ENCODE measurements at places on chromosomes 16 and 17.

DNA sequence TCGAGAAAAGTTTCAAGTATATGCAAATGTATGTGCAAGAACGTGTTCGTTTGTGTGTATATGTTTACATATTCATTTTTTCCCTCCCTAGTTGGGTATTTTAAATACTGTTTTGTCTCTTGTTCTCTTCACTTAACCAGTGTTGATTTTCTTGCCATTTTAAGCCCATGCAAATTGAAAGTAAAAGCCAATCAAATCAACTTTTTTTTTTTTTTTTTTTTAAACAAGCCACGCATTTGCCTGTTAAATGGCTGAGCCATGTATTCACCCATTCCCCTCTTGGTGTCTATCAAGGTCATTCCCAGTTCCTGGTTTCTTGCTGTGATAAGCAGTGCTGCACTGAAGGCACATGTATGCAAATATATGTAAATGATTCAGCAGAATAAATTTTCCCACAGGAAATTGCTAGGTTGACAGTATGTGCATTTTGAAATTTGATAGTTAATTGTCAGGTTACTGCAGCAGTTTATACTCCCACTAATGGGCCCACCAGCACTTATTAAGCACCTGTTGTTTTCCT, 12.2 kb downstream of the ABCC1 start:
- DNase-seq = no peak

GRCh38 chr16:71348262-71349085, 10.0 kb upstream of the CALB2 start:
- DNase-seq = no peak

GRCh38 chr17:56785405-56785804, 48.3 kb downstream of the C17orf67 start:
- no peak for DNase-seq

DNA sequence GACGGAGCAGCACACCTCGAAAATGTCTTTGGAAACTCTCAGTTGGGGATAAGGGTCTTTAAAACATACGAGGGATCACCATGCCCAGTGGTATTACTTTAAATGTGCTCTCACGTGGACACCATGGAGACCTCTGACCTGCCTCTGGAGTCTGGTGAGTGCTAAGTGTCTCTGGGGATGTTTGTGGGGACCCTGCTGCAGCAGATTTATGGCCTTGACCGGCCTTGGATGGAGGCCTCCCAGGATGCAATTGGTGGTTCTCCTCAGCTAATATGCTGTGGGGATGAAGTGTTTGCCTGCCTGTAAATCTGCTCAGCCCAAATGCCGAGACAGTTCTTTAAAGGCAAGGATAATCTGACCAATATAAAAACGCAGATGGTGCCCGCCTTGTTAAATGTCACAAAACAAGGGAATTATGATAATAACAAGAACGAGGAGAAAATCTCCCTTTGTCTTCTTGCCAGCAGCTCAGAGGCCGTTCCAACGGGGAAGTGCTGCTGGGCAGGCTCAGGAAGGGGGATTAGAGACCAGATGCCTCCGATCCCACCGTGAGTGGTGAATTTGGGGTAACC, 154.4 kb downstream of the ABCC12 start:
- DNase-seq = no peak

DNA sequence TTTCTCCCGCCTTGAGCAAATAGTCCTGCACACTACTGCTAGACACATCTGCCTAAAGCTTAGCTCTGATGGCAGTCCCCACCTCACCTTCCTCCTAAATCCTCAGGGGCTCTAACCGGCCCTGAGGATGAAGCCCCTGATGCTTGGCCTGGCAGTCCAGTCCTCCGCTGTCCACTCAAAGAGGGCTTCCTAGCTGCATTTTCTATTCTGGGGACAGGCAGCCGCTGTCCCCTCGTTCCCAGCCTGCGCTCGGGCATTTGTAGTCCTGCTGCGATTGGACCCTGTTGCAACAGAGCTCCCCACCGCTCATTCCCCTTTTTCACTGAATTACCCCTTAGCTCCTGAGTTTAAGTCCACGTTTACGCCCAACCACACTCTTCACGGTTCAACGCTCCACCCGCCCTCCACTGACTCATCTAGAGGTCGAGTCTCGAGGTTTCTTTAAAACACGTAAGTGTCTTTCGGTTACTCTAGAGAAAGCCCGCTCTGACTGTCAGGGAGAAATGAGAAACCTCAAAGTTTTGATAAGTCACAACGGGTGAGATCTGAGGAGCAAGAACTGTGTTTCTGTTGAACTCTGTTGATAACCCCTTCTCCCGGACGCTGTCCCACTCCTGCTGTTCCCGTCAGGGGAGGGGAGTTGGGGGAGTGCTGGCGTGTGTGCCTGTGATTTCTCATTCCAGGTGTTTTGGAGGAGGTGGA, 4.5 kb downstream of the CCR7 start:
- no peak for DNase-seq

GRCh38 chr16:29012913-29013553, 28.2 kb downstream of the LAT start:
- DNase-seq = no peak
